Stimulated activated CD8-positive, alpha-beta memory T cell treated with anti-CD3 and anti-CD28 coated beads, Interleukin-2, amount 100 ng/mL, for 48 hours (primary cell): ENCODE measurements at places on chromosomes 11 and 22.

DNA sequence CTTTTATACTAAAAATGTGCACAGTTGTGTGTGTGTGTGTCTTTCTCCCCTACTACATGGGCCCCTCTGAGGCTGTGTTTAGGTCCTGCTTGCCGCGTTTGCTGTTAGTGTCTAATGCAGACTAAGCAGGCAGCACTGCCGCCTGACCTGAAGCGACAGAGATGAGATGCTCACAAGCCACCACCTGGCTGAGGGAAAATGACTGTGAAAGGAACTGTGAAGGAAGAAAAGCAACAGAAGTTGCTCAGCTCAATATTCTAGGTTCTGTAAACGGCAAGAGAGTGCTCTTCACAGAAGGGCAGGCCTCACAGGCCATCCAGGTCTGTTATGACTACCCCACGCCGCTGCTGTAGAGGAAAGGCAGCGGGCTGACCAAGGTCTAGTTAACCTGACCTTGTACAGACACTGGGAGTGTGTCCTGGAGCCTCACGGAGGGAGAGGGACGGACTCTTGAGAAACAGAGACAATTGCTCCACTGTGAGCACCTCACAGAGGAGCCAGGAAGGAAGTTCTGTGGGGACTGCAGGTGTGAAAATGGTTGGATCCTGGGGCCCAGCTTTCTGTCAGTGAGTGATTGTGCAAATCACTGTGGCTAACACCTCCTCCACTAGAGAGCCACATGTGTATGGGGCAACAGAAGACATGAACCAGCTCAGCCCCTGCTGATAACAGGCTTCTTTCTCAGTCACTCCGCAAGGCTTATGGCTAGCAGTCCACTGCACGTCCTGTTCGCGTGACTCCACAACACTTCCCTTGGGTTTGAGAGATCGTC, 31.3 kb upstream of the YPEL1 start:
- DNase-seq = peak; percentile 51

- DNase-seq = no peak
These were observed 29.5 kb upstream of the NCAM1 start for GRCh38 chr11:112931703-112932102.

GRCh38 chr11:57787920-57788702, 26.5 kb downstream of the CTNND1 start:
- no peak for DNase-seq

GRCh38 chr11:123903932-123904331, 2.0 kb downstream of the OR8D4 start:
- no peak for DNase-seq

GRCh38 chr11:93939084-93939760, 81.9 kb upstream of the HEPHL1 start:
- no peak for DNase-seq

- no peak for DNase-seq
These were observed 37.7 kb upstream of the TFIP11 start for GRCh38 chr22:26549902-26550497.

DNA sequence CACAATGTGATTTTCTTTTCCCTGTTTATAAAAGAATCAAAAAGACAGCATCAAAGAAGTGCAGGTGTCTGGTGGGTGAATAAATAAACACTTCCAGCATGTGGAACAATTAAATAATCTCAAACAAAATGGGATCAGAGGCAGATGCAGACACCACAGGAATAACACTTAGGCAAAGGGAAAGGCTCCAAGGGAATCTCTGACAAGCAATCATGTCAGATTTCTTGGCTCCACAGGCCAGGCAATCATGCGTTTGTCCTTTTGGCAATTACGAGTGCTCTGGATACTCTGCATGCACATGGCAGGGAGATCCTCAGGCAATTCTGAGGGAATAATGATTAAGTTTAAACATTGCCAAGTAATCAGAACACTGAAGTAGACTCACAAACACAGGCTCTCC, 403.5 kb upstream of the LUZP2 start:
- no peak for DNase-seq

DNA sequence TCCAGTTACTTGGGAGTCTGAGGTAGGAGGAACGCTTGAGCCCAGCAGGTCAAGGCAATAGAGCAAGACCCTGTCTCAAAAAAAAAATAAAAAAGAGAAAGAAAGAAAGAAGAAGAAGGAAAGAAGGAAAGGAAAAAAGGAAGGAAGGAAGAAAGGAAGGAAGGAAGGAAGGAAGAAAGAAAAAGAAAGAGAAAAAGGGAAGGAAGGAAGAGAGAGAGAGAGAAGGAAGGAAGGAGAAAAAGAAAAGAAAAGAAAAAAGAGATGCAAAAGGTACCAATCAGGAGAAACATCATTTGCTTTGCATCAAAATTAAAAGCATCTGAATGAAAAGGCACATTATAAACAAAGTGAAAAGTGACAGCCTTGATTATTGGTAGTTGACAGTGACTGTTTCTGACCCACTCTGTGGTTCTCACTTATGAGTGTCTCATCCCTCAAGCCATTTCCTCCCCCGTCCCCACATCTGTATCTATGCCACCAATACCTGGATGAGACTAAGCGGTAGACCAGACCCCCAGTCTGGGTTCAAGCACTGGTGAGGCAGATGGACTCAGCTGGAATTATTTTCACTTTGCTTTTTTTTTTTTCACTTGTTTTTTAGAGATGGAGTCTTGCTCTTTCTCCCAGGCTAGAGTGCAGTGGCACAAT, 33.0 kb upstream of the XBP1 start:
- no peak for DNase-seq

GRCh38 chr11:91755951-91756707, 468.5 kb upstream of the FAT3 start:
- no peak for DNase-seq

GRCh38 chr22:50439314-50439870, 35.4 kb downstream of the SBF1 start:
- no peak for DNase-seq

GRCh38 chr11:103736315-103737036, 300.0 kb upstream of the DDI1 start:
- no peak for DNase-seq

- no peak for DNase-seq
These were observed 6.5 kb upstream of the ST3GAL4 start for GRCh38 chr11:126348806-126349582.

GRCh38 chr11:19092850-19093249, 24.1 kb upstream of the ZDHHC13 start:
- no peak for DNase-seq

DNA sequence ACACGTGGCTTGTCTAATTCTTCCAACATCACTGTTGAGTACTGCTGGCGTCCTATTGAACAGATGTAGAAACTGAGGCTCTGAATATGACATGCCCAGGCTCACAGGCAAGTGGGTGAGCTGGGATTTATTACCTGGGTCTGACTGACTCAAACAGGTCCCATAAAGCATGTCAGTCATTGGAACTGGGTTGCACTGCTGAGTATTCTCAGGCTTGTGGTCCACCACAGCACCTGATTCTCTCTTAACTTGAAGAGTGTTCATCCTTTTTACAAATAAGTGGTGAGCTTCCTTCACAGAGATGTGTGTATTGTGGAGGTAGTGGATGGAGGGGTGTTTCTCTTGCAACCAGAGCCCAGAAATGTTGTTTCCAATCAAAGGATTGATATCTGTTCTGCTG, 44.5 kb downstream of the SC5D start:
- DNase-seq = no peak

DNA sequence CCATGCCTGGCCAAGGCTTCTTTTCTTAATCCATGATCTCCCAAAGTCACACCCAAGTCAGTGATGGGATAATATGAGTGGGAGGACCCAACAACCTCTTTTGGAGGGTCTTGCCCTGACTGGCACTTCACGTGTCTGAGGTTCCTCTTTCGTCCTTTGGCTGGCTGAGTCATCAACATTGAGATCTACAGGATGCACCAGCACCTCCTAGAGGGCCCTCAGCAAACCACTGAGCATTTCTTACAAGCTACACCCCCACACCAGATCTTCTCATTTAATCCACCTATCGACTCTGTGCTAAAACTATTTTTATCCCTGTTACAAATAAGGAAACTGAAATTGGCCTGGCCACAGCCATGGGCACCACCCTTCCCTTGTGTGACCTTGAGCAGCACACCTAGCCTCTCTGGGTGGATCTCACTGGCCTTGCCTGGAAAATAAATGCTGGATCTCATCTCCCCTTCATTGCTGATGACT, 63.4 kb downstream of the FLI1 start:
- DNase-seq = peak; percentile 35

GRCh38 chr11:75413864-75414263, 14.5 kb downstream of the RPS3 start:
- no peak for DNase-seq

DNA sequence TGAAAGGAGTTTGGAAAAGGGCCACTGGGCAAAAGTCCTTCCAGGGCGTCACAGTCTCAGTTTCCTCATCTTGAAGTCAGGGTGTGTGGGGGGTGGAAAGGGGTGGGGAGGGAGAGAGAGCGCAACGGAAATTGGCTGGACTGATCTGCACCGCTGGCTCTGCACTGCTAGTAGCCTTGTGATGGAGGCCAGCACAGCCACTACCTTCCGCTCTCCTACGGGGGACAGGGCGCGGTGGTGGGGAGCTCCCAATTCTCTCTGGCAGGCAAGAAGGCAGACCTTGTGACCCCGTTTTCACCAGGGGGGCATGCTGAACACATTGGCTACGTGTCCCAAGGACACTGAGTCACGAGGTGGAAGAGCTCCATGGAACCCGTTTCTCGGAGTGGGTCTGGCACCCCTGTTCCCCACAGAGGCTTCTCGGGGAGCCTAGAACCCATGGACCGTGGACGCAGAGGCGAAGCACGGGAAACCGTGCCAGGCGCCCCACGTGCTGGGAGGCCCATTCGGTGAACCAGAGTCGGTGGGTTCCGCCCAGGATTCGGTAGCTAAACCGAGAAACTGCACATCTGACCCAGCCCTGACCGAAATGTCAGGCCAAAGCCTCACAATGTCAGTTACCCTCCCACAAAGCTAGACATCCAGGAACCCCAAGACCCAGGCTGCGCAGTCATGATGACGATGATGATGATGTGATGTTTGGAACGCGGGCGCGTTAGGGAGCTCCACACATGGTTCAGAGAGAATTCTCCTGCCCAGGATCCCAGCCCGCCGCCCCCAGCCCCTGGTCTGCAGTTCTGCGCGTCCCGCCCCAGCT, 28.3 kb upstream of the WNT11 start:
- peak; percentile 17 for DNase-seq

GRCh38 chr22:33913188-33913587, 7.1 kb downstream of the LARGE1 start:
- no peak for DNase-seq

GRCh38 chr11:132898021-132898420, 634.3 kb downstream of the OPCML start:
- no peak for DNase-seq

DNA sequence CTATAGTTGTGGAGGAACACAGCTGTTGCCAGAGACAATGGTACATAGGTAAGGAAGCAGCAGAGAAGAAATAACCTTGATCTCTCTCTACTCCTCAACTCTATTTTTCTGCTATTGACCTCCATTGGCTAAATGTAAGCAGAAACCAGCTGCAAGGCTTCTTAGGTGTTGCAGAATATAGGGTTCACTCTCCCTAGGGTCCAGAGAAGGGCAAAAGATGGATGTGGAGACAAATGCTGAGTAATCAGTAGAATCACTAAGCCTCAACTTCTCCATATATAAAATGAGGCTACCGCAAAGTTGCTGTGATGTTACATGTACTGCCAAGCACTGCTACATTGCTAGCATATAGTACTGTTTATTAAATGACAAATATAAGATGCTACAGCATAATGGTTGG, 120.6 kb downstream of the PDE3B start:
- DNase-seq = no peak

- DNase-seq = no peak
These were observed 9.7 kb upstream of the STK33 start for GRCh38 chr11:8603696-8604077.
